Smooth muscle cell of the umbilical artery (primary cell): ENCODE measurements at places on chromosomes 16 and 17. TPM values are rescaled to one million over a fixed set of nuclear protein-coding genes. Genes with fewer than 3 reads are reported as not detected.

Gene ZNF785
- 11.6 TPM in 2 replicates for total RNA-seq

Gene PRSS8
- total RNA-seq: not detected in 2 replicates

Gene ABCC3
- 5.6 and 9.1 TPM in 2 replicates for total RNA-seq

Gene CDK3
- 2.7 and 5.2 TPM in 2 replicates for total RNA-seq

Gene COG1
- total RNA-seq: 20.5 and 29.9 TPM in 2 replicates

Gene TNP2
- not detected in 2 replicates for total RNA-seq

Gene TOP3A
- total RNA-seq: 26.4 and 33.2 TPM in 2 replicates

Gene FOXN1
- total RNA-seq: not detected in 2 replicates

Gene ZNF624
- 4.4 and 4.8 TPM in 2 replicates for total RNA-seq

Gene CBX8
- total RNA-seq: 3.6 and 5.6 TPM in 2 replicates

Gene ZPBP2
- total RNA-seq: not detected in 2 replicates

Gene IRX3
- 0.32 and 1.8 TPM in 2 replicates for total RNA-seq

Gene PABPN1L
- not detected in 2 replicates for total RNA-seq

Gene KRT40
- not detected in 2 replicates for total RNA-seq

Gene GNAO1
- 0.14 and 0.30 TPM in 2 replicates for total RNA-seq

Gene P4HB
- 2,852 and 4,180 TPM in 2 replicates for total RNA-seq

Gene STARD3
- total RNA-seq: 27.0 and 34.9 TPM in 2 replicates

Gene C17orf78
- total RNA-seq: not detected in 2 replicates

Gene MYL11
- total RNA-seq: not detected in 2 replicates

Gene PPY
- not detected in 2 replicates for total RNA-seq

Gene ACSM3
- 0.28 and 1.2 TPM in 2 replicates for total RNA-seq
